ENCODE measurements at places on chromosomes 16 and 17. TPM values are rescaled to one million over a fixed set of nuclear protein-coding genes. Genes with fewer than 3 reads are reported as not detected.
A peak's percentile ranks its signal among the peaks of the same experiment; 100 is the strongest.

MT4 gene
- not detected for total RNA-seq

AOC3 gene
- total RNA-seq: 61.7 TPM

ZNF48 gene
- 6.7 TPM for total RNA-seq

ZG16 gene
- not detected for total RNA-seq

EXOSC6 gene
- 17.5 TPM for total RNA-seq

CDYL2 gene
- 5.7 TPM for total RNA-seq

CDRT15L2 gene
- total RNA-seq: not detected

SLC52A1 gene
- not detected for total RNA-seq

CCL7 gene
- 1.6 TPM for total RNA-seq

KRT14 gene
- 82.1 TPM for total RNA-seq

NKIRAS2 gene
- total RNA-seq: 18.9 TPM

GRCh38 chr17:21288571-21289017, 4.1 kb downstream of the MAP2K3 start:
- DNase-seq: no peak

DNA sequence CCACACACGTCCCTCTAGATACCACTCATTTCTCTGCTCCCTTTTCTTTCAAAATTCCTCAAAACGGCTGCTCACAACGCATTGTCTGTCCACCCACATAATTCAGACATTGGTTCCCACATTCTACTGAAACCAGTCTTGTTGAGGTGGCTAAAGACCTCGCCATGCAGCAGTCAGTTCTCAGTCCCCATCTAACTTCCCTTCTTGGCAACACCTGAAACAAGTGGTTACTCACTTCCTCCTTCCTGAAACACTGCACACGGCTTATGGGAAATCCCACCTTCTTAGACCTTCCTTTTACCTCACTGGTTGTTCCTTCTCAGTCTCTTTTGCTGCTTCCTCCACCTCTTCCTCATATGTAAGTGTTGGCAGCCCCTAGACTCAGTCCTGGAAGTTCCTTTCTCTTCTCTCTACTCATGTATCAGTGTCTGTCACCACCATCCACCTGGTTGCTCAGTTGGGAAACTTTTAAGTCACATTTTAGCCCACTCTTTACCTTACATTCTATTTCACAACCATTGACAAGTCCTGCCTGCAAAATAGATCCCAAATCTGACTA, 277.1 kb downstream of the CEP112 start:
- no peak for DNase-seq

- no peak for DNase-seq
Observed at GRCh38 chr17:77455111-77455890, 314.5 kb downstream of the SEC14L1 start.

- DNase-seq: no peak
Observed at GRCh38 chr17:28528327-28529012, 22.3 kb downstream of the FOXN1 start.

GRCh38 chr17:45729294-45729907, 54.7 kb upstream of the CRHR1 start:
- DNase-seq: no peak

GRCh38 chr17:74850310-74850709, 9.4 kb downstream of the GRIN2C start:
- DNase-seq: no peak

- DNase-seq: peak; percentile 82
Observed at GRCh38 chr17:60435244-60436167, 13.2 kb downstream of the CHCT1 start.

- peak; percentile 84 for DNase-seq
Observed at GRCh38 chr17:2215616-2216364, 87.8 kb downstream of the SMG6 start.

- no peak for DNase-seq
Observed at GRCh38 chr16:75392906-75393305, 40.4 kb downstream of the CFDP1 start.

- DNase-seq: no peak
Observed at GRCh38 chr17:73560661-73561060, 83.6 kb downstream of the SDK2 start.

- DNase-seq: no peak
Observed at GRCh38 chr17:73564843-73565242, 79.4 kb downstream of the SDK2 start.

- DNase-seq: no peak
Observed at GRCh38 chr16:70534971-70535370, 11.4 kb downstream of the SF3B3 start.

- DNase-seq: no peak
Observed at GRCh38 chr17:72452286-72453173, 331.7 kb downstream of the SOX9 start.

DNA sequence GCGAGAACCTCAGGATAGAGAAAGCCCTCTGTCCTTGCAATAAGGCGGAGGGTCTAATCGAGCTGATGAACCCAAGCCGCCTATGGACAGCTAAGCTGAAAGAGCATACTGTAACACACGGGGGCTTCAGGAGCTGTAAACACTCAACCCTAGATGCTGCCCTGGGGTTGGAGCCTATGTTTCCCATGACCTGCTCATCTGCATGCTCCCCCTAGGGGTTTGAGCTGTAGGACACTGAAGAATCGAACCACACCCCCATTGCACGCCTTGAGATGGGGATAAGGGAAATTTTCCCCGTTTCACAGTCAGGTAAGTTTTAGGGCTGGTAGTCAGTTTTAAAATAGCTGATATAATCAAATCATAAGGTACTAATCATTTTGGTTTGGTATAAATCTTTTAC, 675.6 kb upstream of the CDH8 start:
- no peak for DNase-seq
